IMR-90 (cell line): ENCODE measurements at places on chromosomes 4 and X. TPM values are rescaled to one million over a fixed set of nuclear protein-coding genes. Genes with fewer than 3 reads are reported as not detected.

CENPVL2 gene
- polyA plus RNA-seq, result not detected in 2 replicates

DNA sequence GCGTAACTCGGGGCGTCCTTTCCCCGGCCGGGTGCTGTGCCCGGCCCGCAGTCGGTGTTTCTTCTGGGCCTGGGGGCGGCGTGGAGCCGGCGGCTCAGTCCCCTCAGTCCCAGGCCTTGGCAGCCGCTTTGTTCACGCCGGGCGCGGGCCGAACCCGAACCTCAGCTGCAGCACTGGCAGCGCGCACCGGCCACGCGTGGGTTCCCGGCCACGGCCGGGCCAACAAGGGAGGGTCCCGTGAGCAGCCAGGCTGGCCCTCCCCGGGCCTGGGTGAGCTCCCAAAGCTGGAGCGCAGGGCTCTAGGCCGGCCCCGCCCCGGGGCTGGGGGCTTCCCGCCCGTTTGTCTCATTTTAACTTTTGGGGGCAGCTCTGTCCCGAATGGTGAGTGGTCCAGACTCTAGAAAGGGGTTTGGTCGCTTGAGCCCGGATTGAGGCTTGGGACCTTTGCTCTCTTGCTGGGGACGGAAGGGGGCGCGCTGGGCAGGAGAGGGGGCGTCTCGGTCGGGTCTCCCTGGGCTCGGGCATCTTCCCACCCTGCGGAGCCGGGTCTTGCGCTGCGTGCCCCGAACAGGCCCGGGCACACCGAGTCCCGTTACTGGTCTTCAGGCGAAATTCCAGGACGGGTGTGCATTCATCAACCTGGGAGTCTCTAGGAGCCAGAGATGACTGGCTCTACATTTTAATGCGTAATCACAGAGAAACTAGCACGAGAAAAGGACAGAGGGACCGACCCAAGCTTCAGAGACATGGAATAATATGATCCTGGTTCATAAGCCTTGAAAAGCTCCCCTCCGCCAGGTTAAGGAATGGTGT, 177.1 kb downstream of the CBR4 start:
- DNase-seq, result no peak

ANXA3 gene
- 4.2 and 4.8 TPM in 2 replicates for polyA plus RNA-seq

- DNase-seq, result no peak
These were observed 23.9 kb downstream of the MOB1B start for GRCh38 chr4:70925899-70926635.

SLC34A2 gene
- not detected in 2 replicates for polyA plus RNA-seq

- DNase-seq, result no peak
These were observed 438.3 kb downstream of the GPAT3 start for GRCh38 chr4:83974111-83974780.

DNA sequence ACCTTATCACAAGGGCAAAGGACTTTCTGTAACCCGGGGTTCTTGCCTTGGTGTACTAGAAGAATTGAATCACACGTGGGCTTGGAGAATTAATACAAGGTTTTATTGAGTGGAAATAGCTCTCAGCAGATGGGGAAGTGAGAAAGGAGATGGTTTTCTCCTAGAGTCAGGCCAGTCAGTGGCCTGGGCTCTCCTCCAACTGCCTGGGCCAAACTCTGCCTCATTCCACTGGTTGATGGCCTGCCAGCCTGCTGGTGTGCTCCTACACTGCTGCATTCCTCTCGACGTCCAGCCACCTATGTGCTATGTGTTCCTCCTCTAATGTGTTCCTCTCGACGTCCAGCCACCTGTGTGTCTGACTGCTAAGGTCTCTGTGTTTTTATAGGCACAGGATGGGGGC, 35.3 kb upstream of the SPIN2A start:
- no peak for DNase-seq

PIM2 gene
- 8.1 and 9.4 TPM in 2 replicates for polyA plus RNA-seq

GRIA2 gene
- not detected in 2 replicates for polyA plus RNA-seq
